Tongue (tissue), 3 donors: ENCODE measurements at places on chromosomes 11 and 22. TPM values are rescaled to one million over a fixed set of nuclear protein-coding genes. Genes with fewer than 3 reads are reported as not detected.

- no peak for DNase-seq
These were observed 19.9 kb upstream of the ME3 start for GRCh38 chr11:86692317-86692716.

Gene OR52I2
- total RNA-seq = not detected

Gene GAL
- total RNA-seq = not detected

DNA sequence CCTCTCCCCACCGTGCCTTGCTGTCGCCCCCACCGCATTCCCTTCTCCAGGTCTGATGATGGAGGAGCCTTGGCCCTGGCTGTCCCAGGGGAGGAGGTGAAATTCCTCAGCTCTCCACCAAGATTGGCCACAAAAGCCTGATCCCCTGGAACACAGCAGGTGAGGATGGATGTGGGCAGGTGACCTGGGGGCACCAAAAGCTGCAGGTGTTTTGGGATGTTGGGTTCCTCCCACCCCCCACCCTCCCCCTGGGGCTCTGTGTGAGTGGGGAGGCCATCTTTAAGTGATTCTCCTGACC, 639 bp downstream of the TRIOBP start:
- DNase-seq = no peak

Gene CLNS1A
- total RNA-seq = 113 TPM

Gene CCDC116
- total RNA-seq = not detected

DNA sequence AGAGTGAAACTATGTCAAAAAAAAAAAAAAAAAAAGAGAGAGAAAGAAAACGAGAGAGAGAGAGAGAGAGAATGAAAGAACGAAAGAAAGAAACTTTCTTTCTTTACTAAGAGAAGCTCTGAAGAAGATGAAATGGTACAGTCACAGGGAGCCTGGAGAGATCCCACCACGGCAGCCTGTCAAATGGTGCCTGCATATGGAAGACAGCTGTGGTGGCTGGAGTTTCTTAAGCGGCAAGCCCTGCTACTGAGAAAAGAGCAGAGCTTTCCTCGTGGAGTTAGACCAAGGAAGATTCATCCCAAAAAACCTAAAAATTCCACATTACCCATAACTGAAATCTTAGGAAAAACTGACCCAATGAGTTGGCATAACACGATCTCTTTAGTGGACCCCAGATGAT, 66.7 kb downstream of the MICAL3 start:
- peak; percentile 67 for DNase-seq

DNA sequence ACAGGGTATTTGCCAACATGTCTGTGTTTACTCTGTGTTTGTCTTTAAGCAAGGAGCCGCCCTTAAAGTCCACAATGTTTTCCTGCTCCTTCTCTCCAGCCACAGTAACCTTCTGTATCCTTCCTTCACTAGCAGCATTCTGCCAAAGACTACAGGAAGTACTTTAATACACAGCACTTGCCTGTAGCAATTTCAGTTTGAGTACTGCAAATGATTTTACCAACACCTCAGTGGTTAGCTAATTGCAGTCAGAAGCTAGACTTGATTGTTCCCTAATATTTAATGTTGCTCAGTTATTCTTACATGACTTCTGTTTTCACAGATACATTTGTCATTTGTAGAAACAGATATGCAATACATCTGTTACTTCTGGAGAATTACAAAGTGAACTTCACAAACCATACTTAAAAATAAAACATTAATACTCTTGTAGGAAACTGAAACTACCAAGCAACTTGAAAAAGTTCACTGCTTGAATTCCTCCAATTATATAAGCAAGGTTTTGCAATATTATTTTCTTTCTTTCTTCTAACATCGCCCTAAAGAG, 69.1 kb downstream of the FCHSD2 start:
- peak; percentile 60 for DNase-seq

Gene TRIM29
- 192 TPM for total RNA-seq

Gene C11orf16
- not detected for total RNA-seq
